ENCODE measurements at places on chromosomes 6 and 20.

- no peak for DNase-seq
Observed at GRCh38 chr6:65700561-65700960, 6.5 kb downstream of the EYS start.

DNA sequence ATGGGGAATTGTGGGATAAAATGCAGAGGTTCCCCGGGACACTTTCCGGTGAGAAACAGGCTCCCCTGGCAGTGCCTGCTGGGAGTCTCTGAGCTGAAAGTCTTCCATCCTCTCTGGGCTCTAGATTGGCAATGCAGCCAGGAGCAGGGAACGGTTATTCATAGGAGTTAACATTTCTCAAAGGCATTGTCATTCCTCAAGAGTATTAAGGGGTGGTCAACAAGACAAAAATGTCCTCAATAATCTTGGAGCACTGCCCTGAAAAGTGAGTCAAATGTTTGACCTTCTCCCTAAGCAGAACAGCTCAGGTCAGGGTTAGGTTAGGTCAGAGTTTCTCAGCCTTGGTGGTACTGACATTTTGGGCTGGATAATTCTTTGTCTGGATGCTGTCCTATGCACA, 13.2 kb downstream of the BPIFB1 start:
- DNase-seq = no peak

DNA sequence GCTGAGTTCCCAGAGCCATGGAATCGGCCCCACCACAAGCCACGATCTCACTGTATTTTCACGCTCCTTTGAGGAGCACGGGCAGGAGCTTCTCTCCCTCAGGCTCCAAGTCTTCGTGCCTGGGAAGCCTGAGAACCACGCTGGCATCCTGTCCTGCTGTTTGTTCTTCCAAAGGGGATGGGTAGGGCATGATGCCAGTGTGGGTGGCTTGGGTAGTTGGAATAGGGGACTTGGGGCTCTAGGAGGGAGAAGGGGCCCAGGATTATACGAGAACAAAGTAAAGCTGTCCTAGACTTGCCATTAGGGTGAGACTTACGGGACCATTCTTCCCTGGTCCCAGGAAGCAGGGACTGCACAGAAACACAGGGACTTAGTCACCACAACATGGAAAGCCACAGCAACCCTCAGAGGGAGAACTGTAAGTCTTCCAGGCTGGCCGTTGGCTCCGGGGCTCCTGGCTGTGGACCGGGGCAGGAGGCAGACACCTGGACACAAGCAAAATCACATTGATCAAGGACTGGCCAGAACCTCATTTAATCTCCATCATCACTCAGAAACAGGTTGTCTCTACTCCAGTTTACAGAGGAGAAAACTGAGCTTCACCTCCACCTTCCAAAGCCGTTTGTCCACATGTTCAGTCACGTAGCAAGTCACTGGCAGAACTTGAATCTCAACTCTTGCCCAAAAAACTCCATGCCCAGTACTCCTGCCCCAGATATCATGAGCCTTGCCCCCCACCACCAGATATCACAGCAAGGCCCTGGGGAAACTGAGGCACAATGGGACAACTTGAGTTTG, 1.3 kb downstream of the CCN5 start:
- no peak for DNase-seq

GRCh38 chr6:108132863-108133262, 33.0 kb upstream of the NR2E1 start:
- DNase-seq = no peak

GRCh38 chr20:36066777-36067176, 87.8 kb upstream of the EPB41L1 start:
- no peak for DNase-seq

DNA sequence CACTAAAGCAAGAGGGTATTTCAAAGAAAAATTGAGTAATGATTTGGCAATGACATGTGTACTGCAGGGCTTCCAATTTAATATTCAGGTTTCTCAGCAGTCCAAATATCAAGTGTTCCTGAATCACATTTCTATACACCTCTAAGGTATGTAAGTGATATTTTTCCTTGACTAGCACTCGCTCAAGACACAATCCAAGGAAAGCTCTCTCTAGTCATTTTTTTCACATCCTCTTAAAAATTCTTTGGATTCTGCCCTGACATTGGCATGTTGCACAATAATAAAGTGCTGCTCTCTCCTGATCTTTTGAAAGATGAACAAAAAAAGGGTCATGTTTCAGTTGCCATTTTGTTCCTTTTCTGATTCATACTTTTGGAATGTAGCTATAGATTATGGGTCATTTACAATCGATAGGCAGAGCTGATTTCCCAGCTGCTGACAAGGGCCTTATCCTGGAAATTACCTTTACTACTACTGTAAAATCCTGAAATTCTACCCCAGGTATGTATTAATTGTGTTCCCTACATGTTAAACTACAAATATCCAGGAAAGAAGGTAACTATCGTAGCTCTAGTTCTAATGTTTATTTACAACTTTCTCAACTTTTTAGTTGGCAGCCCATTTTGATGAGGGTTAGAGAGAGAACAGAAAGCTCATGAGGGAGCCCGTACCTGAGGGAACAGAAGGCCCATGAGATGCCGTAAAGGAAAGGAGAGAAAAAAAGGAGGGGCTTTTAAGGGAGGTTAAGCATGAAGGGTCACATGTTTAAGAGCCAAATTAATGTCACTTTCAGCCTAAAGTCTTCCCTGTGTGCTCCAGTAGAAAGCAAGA, 22.2 kb upstream of the ADGRG6 start:
- DNase-seq = no peak

DNA sequence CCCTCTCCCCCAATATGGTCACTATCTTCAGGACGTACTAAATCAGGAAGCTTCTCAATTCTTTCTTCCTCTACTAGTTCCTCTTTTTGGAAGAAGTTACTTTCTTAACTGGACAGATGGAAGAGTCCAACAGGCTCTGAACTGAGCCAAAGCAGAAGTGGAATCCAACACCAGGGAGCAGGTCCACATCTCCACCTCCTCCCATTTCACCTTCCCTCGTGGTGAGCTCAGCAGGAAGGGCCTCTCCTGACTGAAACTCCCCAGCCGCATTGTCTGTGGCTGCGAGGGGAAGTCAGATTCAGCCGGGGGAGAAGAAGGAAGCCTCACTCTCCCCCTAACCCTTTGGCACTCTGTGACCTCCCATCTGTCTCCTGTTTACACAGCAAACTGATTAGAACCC, 63.8 kb upstream of the UST start:
- no peak for DNase-seq

- no peak for DNase-seq
Observed at GRCh38 chr6:45816674-45817297, 198.9 kb downstream of the CLIC5 start.

- DNase-seq = no peak
Observed at GRCh38 chr20:59163631-59164530, at the start of gene ZNF831. TSS of gene ZNF831 (plus strand) at chr20:59163821. CDS start at chr20:59191020, 27,199 bp downstream.

GRCh38 chr20:57325632-57326356, 3.8 kb upstream of the SPO11 start:
- DNase-seq = no peak

- no peak for DNase-seq
Observed at GRCh38 chr20:10521068-10521831, 86.1 kb downstream of the SLX4IP start.

DNA sequence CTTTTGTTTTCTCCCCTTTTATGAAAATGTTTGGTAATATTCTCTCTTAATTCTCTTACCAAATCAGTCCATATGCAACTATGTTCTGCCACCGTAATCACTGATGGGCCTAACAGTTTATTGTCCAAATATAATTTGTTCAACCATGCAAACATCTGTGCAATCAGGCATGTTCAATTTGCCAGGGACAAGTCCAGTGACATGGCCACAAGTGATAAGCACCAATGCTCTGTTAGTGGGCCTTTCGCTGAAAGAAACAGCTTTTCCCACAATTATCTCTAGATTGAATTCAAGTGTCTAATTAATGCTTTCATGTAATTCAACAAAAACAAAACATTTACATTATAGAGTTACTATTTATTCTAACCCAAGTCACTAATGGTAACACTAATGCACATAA, 53.3 kb downstream of the EPB41L2 start:
- no peak for DNase-seq

DNA sequence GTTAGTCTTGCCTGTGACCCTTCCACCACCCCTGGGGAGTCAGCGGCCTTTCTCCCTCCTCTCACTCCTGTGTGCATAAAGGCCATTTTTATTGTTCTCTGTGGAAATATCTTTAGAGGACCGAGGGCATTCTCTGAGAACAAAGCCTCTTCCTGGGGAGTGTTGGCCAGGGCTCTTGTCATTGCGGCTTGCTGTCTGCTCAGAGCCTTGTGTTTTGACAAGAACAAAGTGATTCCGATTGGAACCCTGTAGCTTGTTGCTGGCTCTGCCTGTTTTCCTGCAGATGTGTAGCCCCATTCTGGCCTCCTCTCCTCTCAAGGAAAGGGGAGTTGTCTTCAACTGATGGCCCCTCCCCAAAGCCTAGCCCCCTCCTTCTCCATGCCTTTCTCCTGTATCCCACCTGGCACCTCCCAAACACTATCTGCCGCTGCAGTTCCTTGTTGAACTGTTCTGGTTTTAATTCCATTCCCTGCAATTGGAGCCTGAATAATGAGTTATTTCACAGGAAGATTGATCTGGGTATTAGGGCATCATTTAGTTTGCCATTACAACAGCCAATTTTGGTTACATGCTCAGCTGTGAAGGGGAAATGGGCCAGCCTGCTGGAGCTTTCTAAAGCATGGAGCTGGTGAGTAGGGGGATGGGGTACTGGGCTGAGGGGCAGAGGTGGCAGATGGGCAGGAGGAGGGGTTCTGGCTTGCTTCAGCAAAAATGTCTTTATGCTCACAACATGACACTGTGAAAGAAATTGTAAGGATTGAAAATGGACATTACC, 252.5 kb downstream of the LRFN2 start:
- no peak for DNase-seq

DNA sequence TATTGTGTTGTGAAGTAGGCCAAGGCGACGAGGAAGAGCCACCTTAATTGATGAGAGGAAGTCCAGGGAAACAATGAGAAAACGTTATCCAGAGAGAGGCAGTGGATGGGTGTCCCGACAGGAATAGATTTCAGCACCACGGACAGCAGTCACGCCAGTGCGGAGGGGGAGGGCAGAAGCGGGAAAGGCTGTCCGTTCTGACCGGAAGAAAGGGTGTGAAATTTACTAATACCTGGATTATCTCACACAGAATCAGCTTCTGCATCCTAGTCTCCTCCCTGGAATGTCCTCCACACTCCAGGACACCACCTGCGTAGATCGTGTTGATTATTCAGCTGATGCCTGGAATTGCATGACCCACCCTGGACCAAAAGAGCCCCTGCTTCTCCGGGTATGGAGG, 7.4 kb upstream of the BPIFA3 start:
- peak; percentile 27 for DNase-seq

Data from stimulated activated CD4-positive, alpha-beta T cell treated with anti-CD3 and anti-CD28 coated beads, Interleukin-12 subunit alpha, Interleukin-12 subunit beta, amount 100 ng/mL, for 48 hours (primary cell).